ENCODE measurements at places on chromosomes 5 and 9.

- DNase-seq, result no peak
These were observed 18.9 kb downstream of the RALGPS1 start for GRCh38 chr9:126933334-126933980.

DNA sequence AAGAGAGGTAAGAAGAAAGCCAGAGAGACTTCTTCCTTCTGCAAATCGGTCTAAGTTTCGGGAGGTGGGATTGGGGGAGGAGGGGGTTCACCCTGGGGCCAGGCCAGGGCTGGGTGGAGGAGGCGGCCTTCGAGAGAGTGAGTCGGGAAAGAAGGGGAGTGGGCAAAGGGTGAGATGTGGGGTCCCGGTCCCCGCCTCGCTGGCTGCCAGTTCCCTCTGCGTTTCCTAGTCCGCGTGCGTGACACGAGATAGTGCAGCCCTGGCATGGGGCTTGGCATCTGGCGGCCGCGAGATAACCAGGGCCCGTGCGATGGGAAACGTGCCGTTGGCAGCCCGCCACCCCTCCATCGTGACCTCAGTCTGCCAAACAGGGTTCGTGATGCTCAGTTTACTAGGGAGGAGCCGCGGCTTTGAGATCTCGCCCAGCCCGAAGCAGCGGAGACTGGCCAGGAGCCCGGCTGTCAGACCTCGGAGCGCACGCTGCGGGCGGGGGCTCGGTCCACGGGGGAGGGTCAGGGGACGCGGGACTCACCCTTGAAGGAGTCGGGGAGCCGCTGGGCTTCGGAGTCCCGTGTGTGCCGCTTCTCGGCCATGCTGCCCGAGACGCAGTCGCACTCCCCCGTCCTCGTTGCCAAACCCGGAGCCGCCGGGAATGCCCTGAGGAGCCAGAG is at the start of gene STOM:
Gene STOM (minus strand): TSS at position 656 of the 671 bp plus-strand sequence. CDS start 63 bp downstream, at position 593.
- DNase-seq, result no peak

DNA sequence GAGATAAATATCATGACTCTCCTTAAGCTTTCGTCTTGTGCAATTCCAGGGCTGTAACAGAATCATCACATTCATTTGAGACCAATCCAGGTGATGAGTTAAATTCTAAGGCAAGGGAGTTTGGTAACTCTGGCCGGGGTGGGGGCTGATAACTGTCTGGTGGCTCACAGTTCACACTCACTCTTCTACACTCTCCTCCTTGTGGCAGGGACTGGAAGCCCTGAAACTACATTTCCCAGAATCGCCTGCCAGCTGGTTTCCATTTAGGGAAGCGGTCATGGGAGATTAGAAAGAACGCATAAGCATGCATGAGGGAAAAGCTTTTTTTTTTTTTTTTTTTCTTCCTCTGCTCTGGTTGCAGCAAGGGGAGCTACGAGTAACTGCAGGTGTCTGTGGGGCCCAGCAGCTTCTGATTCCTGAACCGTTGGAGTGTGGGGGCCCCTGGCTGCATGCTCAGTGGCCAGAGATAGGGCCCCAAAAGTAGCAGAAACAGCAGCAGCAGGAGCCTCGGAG is 154.8 kb upstream of the TBC1D2 start:
- no peak for DNase-seq

DNA sequence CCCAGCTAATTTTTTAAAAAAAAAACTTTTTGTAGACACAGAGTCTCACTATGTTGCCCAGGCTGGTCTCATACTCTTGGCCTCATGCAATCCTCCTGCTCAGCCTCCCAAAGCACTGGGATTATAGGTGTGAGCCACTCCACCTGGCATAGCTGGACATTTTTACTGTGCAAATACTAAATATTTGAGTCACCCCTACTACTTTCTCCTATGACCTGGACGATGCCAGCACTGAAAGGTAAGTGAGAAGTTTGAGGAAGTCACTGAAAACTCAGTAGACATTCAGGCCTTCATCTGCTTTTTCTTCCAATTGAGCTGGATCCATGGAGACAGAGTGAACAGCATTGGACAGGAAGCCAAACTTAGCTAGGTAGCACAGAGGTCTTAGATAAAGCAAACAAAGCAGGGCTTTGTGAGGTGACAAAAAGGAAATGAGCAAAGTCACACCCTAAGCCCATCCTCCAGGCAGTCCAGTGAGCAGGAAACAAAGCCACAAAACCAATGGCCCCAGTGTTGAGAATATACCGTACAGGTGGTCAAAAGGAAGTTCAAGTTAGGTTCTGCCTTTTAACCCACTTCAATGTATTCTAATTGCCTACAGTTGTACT is 192.6 kb upstream of the RASA1 start:
- peak; percentile 70 for DNase-seq

DNA sequence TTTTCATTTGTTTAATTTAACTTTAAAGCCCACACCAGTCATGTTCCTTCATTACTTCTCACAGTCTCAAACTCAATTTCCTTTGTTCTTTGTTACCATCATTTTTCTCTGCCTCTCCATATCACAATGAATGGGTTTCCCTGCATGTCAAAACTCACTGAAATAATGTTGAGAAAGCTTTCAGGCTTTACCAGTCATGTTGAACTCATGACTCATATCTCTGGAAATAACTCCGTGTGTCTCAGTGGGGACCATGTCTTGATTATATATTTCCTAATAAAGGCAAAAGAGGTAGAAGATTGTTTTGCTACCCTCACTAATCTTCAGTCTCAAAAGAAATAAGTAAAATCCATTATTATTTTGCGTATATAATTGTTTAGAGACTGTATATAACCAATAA is 231.2 kb downstream of the CHSY3 start:
- no peak for DNase-seq

DNA sequence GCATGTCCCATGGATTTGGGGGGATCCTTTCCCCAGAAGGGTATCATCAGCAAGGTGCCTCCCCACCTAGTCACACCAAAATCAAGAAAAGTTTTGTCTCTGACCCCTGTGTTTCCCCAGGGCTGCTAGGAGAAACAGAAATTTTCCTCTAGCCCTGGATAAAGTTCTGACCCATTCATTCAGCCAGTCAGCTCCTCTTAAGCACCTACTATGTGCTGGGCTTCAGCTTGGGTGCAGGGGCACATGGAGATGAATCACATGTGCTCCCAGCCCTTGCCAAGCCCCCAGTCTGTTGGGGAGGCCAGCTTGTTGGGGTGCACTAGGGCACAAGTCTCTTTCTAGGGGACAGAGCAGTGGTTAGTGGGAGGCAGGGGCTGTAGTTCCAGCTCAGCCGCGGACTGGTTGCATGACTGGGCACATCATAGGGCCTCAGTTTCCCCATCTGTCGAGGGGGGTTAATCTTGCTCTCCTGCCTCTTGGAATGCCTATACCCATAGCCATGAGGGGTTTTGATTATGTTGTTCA is 3.9 kb downstream of the DAB2IP start:
- DNase-seq, result no peak

GRCh38 chr9:132857616-132858342 is 20.3 kb downstream of the AK8 start:
- DNase-seq, result no peak

DNA sequence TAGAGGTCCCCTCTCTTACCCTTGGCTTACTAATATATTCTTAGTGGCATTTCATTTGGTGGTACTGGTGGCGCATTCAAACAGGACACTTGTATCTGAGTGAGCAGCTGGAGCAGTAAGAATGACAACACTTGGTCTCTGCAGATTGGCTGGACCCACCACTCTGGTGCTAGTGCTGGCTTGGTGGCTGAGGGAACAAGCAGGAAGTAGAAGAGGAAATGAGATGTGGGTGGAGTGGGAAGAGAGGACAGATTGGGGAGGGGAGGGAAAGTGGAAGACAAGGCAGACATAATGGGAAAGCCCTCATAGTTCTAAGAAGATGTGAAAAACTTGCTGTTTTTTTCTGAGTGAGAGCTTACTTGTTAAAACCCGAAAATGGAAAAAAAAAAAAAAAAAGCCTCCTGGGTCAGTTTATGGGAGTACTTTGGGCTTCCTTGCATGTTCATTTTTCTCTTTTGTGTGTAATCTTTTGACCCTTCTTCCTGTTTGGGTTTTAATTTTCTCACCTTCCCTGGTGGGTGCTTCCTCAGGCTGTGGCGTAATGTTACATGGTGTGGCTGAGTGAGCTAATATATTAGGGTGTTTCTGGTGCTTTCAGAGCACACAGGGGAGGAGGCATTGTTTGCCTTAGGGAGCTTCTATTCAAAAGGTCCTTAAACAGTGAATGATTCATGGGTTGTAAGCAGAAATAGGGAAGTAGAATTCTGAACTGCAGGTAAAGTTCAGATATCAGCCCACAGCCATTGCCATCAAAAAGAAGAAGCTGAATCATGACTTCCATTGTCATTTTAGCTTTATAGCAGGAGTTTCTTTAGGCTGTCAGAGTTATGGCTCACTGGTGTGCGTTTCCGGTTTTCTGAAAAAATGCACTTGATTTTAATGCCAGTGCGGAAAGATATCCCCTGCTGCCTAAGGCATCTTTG is 52.3 kb downstream of the TLE4 start:
- peak; percentile 45 for DNase-seq

DNA sequence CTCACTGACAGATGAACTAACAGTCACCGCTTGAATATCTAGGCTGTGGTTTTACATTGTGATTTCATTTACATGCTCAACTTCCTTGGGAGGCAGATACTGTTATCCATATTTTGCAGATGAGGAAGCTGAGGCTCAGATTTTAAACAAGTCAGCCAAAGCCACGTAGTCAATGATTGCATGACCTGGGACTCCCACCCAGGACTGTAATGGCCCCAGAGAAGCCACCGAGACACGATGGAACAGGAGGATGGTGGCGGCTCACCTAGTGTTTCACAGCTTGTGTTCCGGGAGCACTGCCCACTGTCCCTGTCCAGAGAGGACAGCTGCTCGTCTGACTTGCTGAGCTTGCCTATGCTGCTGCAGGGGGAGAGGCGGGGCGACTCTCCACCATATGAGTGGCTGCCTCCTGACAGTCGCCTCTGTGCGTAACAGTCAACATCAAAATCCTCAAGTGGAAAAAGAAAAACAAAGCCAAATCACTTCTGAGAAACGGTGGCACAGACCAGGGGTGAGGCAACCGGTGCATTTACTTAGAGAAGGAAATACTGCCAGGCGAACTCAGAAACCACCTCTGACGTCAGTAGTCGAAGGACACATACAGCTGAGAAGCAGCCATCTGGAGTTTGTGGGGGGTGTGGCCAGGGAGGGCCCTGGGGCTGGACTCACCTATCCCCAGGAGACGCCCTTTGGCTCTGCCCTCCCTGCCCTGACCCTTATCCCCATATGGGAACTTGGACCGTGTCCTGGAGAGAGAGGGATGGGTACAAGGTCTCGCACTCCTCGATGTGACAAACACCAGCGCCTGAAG is 82.5 kb downstream of the PRRT1B start:
- no peak for DNase-seq

DNA sequence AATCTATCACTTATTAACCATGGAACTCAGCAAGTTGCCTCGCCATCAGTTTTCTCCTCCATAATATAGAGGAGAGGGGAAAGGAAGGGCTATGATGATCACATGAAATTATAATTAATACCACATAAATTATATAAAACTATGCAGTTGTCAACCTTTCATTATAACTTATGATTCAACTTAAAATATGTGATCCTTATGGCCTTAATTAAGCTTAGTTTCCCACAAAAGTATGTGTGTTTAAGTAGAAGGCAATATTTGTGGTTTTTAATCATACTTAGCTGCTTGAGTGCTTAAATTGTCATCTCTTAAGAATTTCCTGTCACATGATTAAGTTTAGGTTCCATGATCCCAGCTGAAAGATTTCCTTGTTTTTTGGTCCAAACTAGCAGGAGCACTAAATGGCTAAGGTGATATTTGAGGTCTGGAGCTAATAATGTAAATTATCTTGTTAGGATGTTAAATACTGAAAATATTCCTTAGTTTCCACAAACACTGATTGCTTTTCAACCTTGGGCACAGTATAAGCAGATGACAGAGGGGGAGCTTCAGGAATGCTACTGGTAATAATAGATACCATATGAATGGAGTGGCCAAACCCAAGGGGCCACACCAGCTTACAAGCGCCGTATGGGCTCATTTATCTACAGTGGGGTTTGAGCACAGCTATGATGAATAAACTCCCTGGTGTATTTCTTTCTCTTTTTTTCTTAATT is 26.4 kb upstream of the F2R start:
- no peak for DNase-seq

DNA sequence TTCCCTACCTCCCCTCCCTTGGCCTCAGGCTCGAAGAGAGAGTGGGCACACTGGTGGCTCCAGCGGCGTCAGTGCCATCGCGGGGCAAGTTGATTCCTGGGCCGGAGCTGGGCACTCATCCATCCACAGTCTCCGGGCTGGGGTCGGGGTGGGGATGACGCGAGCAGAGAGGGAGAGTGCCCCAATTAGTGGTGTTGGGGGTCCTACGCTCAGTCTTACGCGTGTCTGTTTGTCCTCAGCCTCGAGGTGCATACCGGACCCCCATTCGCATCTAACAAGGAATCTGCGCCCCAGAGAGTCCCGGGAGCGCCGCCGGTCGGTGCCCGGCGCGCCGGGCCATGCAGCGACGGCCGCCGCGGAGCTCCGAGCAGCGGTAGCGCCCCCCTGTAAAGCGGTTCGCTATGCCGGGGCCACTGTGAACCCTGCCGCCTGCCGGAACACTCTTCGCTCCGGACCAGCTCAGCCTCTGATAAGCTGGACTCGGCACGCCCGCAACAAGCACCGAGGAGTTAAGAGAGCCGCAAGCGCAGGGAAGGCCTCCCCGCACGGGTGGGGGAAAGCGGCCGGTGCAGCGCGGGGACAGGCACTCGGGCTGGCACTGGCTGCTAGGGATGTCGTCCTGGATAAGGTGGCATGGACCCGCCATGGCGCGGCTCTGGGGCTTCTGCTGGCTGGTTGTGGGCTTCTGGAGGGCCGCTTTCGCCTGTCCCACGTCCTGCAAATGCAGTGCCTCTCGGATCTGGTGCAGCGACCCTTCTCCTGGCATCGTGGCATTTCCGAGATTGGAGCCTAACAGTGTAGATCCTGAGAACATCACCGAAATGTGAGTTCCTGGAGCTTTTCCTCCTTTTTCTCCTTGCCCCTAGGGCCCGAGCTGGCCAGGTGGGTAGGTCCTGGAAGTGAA is 861 bp downstream of the NTRK2 start:
- no peak for DNase-seq

DNA sequence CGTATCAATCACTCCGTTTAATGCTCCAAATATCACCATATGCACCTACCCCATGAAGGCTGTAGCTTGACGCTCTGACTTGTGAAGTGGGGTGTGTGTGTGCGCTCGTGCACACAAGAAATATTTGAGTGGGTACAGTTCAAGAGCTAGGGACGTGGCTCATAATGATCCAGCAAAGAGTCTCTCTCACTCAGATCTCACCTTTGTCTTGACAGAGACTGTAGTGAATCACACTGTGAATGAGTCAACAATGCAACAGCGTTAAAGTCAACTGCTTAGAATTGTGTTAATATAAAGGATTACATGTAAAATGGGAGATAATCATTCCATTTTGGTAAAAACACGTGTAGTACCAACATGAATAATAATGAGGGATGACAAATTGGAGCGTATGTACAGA is 119.4 kb downstream of the MED27 start:
- no peak for DNase-seq

- DNase-seq, result no peak
These were observed 56.5 kb upstream of the ANGPTL2 start for GRCh38 chr9:127178686-127179632.

Measured in NK-92 treated with Interleukin-12 subunit alpha and Interleukin-12 subunit beta, amount 100 ng/mL, for 24 hours (cell line).